ENCODE measurements at places on chromosomes 1 and 21. TPM values are rescaled to one million over a fixed set of nuclear protein-coding genes. Genes with fewer than 3 reads are reported as not detected.
A peak's percentile ranks its signal among the peaks of the same experiment; 100 is the strongest.

Gene A3GALT2
- not detected for total RNA-seq

Gene S1PR1
- total RNA-seq, result 10.1 TPM

Gene CASQ1
- not detected for total RNA-seq

Gene TAS1R1
- total RNA-seq, result not detected

DNA sequence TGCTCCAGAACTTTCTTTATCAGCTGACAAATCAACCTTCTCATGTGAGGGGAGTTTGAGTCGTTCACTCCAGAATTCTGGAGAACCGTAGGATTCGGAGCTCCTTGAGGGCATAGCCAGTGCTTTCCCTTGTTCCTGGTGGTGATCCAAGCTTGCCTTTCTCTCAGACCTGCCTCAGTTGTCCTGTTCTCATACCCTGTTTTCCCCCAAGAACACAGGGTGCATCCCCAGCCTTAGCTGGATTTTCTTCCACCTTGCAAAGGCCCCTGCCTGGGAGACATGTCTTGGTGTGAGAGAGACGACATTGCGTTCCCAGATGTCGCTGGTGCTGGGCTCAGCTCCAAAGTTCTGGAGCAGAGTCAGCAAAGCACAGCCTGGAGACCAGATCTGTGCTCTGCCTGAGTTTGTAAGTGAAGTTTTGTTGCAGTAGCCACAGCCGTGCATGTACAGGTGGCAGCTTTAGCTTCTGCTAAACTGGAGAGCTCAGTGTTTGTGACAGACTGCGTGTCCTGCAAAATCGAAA, 40.0 kb downstream of the ABCG1 start:
- no peak for DNase-seq

- no peak for DNase-seq
Observed at GRCh38 chr1:179493323-179493722, 82.4 kb downstream of the NPHS2 start.

DNA sequence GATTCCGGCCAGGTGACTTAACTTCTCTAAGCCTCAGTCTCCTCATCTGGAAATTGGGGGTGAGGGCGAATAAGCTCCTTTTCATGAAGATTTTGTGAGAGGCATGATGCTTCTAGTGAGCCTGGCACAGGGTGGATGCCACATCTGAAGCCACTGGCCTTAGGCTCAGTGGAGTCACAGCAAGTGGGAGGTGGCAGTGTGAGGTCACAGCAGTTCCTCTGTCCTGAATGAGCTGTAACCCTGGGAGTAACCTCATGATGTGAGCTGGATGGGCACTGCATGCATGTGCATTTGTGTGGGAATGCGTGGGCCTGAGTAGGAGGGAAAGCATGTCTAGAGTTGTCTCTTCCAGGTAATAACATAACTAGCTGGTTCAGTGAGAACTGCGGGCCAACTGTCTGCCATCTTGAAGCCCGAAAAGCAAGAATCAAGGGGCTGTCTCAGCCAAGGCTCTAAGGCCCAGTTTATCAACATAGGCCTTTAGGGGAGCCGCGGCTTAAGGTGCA, 27.0 kb upstream of the HTR1D start:
- DNase-seq, result no peak

DNA sequence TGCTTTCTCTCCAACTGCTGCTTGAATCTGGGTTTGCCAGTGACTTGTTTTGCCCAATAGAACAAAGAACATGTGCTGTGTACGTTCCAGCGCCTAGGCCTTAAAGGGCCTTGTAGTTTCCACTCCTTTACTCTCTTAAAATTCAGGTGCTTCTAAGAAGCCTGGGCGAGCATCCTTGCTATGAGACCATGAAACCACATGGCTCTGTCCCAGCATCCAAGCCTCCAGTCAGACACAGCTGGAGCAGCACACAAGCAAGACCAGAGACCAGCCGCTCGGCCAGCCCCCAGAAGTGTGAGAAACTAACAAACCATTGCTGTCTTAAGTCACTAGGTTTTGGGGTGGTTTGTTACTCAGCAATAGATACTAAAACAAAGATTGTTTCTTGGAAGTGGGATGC, 15.1 kb downstream of the PLEKHO1 start:
- DNase-seq, result no peak

- DNase-seq, result no peak
Observed at GRCh38 chr1:244665771-244666217, 12.9 kb downstream of the DESI2 start.

DNA sequence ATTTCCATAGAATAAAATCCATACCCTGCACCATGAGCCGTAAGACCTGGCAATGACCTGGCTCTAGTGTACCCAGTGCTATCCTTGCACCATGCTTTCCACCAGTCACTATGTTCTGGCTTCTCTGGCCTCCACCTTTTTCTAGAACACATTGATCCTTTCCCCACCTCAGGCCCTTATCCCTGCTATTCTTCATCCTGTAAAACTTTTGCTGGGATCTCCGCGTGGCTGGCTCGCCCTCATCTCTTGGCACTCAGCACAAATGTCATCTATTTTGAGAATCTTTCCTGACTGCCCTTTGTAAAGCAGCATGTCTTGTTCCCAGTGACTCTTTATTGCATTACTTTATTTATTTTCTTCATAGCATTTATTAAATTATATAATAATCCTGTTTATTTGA, 169.8 kb upstream of the B3GALT2 start:
- DNase-seq, result no peak

GRCh38 chr1:1892079-1892762, 1.3 kb upstream of the GNB1 start:
- no peak for DNase-seq

GRCh38 chr21:41610042-41610839, 102.3 kb upstream of the TMPRSS2 start:
- peak; percentile 81 for DNase-seq

Data from body of pancreas (tissue), 4 donors.